ENCODE measurements at places on chromosomes 11 and 22.

- DNase-seq, result no peak
Observed at GRCh38 chr11:7449211-7449840, 36.0 kb upstream of the OLFML1 start.

DNA sequence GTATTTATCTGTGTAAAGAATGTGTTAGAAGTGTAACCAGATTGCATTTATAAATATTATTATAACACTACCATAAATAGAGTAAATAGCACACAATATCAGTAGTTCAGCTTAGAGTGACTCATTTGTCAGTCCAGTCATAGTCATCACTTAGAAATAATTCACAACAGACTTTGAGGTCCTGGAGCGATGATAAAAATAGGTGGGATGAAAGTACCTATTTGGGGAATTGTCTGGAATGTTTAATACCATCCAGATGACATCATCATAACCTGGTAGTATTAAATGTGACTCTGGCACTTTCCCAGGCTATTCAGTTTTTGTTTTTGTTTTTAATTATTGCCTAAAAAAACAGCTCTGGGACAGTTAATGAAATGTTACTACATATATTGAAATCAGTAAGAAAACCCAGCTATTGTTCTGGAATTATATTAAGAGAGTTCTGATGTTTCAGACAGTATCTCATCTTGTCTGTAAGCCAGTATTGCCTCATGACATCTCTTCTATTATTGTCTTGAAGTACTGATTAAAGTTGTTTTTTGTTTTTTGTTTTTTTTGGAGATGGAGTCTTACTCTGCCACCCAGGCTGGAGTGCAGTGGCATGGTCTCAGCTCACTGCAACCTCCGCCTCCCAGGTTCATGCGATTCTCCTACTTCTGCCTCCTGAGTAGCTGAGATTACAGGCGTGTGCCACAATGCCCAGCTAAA, 74.8 kb downstream of the SIK2 start:
- DNase-seq, result no peak

DNA sequence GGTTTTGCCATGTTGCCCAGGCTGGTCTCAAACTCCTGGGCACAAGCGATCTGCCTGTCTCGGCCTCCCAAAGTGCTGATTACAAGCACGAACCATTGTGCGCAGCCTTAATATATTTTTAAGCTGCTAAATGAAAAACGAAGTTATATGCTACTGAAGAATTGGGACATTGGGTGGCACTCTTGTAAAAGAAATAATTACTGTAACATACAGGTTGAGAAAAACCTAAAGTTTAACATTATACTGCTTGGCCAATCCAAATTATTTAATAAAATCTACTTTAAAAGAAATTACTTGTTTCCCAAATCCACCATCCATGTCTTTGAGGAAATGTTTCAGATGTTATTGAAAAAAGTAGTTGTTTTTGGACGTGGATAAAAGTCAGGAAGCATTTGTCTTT, 37.9 kb upstream of the ARHGAP32 start:
- DNase-seq, result no peak

- no peak for DNase-seq
Observed at GRCh38 chr11:65210361-65210731, 28.6 kb downstream of the CAPN1 start.
